ENCODE measurements at places on chromosomes 6 and 20. TPM values are rescaled to one million over a fixed set of nuclear protein-coding genes. Genes with fewer than 3 reads are reported as not detected.

The SLC22A2 gene
- not detected for total RNA-seq

The EPPIN gene
- total RNA-seq = not detected

The UBE2J1 gene
- total RNA-seq = 32.9 TPM

The ADGRF1 gene
- total RNA-seq = 0.09 TPM

The IPCEF1 gene
- 5.0 TPM for total RNA-seq

The SNAP91 gene
- total RNA-seq = 2.7 TPM

The CDH26 gene
- total RNA-seq = 3.6 TPM

The LY86 gene
- total RNA-seq = 4.1 TPM

The PHACTR1 gene
- total RNA-seq = 7.9 TPM

The IP6K3 gene
- 0.31 TPM for total RNA-seq

The SRMS gene
- total RNA-seq = not detected

The ARMH2 gene
- total RNA-seq = not detected

The PDYN gene
- total RNA-seq = not detected

The PRR18 gene
- not detected for total RNA-seq

The CEBPB gene
- total RNA-seq = 113 TPM

The POM121L2 gene
- total RNA-seq = not detected

The KCNG1 gene
- total RNA-seq = 3.5 TPM

The TNFRSF21 gene
- total RNA-seq = 6.3 TPM

The PSORS1C2 gene
- not detected for total RNA-seq

The FNDC11 gene
- total RNA-seq = 0.94 TPM

The YWHAB gene
- 126 TPM for total RNA-seq

The PKHD1 gene
- 0.04 TPM for total RNA-seq

The TRIM15 gene
- total RNA-seq = not detected

The ACTL10 gene
- total RNA-seq = 0.71 TPM

The RNF39 gene
- total RNA-seq = not detected

The CCN2 gene
- 176 TPM for total RNA-seq

The HS3ST5 gene
- total RNA-seq = 1.9 TPM

The DAAM2 gene
- 61.9 TPM for total RNA-seq

The GPR63 gene
- total RNA-seq = 0.49 TPM

The MATN4 gene
- 0.22 TPM for total RNA-seq

The POLR3F gene
- 7.7 TPM for total RNA-seq

The FERMT1 gene
- 3.5 TPM for total RNA-seq

The TCP11 gene
- not detected for total RNA-seq

The ATF6B gene
- total RNA-seq = 88.4 TPM

The ZSCAN23 gene
- total RNA-seq = 6.5 TPM

The IL17F gene
- total RNA-seq = not detected

The DEFB124 gene
- total RNA-seq = 1.8 TPM

The PGC gene
- total RNA-seq = 0.27 TPM

The BCKDHB gene
- total RNA-seq = 25.0 TPM

The MOXD1 gene
- total RNA-seq = 14.2 TPM

The TBXT gene
- not detected for total RNA-seq

The PSORS1C1 gene
- 0.62 TPM for total RNA-seq

The RNF182 gene
- 0.49 TPM for total RNA-seq

The BPIFB4 gene
- not detected for total RNA-seq

The UQCC2 gene
- 32.7 TPM for total RNA-seq

The BRD2 gene
- 188 TPM for total RNA-seq

The LPA gene
- 0.36 TPM for total RNA-seq

The HFE gene
- total RNA-seq = 13.9 TPM

The UBE3D gene
- 11.3 TPM for total RNA-seq

Measured in sciatic nerve (tissue), 2 donors.